Amniotic stem cell (primary cell): ENCODE measurements at places on chromosomes 1 and 21.

GRCh38 chr1:50348449-50349241 is 74.6 kb downstream of the DMRTA2 start:
- peak; percentile 32 for DNase-seq

- no peak for DNase-seq
Measured at GRCh38 chr1:245179706-245180105, 24.9 kb downstream of the KIF26B start.

GRCh38 chr1:198607714-198608113 is 31.1 kb upstream of the PTPRC start:
- no peak for DNase-seq

GRCh38 chr1:76374086-76374485 is 299.5 kb downstream of the ST6GALNAC3 start:
- no peak for DNase-seq

DNA sequence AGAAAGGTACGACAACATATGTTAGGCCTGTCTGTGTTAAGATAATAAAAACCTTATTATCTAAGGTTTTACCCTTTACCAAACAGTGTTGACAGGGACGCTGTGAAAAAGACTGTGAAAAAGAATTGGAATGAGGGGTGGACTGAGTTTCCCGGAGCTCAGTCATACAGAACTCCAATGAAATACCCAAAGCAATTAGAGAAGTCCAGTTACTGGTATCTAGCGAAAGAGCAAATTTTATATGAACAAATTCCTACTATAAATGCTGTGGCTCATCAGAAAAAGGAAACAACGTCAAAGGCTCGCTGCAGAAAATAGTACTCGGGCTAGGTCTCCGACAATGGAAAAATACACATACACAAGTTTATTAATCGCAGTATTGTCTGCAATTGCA is 708 bp upstream of the RBBP5 start:
- DNase-seq = no peak
